IPS DF 19.7 (cell line): ENCODE measurements at places on chromosomes 12 and 14.

GRCh38 chr14:75969126-75969525, 12.7 kb downstream of the TGFB3 start:
- no peak for DNase-seq

DNA sequence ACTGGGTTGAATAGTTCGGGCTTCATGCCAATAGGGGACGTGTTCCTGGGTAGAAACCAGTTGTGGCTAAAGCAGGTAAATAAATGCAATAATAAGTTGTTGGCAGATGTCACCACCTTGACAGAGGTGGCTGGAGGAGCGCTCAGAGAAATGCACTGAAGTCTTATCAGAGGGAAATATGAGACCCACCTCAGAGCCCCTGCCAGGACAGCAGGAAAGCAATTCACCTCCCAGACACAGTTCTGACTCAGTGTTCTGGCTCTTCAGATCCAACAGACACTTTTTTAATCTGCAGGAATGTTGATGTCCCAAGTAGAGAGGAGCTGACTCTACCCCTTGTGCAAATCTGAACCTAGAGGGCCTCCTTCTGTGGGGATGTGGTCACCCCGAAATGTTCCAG, 687.1 kb upstream of the FBXO33 start:
- DNase-seq = no peak

DNA sequence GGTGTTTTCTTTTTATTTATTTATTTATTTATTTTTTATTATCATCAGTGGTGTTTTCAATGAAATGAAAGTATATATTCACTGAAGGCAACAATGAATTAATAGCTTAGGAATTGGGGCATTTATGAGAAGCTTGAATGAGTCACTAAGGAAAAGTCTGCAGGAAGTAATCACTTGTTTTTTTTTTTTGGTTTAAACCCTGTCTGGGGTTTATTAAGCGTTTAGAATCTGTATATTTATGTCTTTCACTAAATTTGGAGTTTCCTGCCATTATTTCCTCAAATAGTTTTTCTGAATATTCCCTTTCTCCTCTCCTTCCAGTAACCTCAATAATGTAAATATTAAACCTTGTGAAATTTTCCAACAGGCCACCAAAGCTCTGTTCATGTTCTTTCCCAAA, 85.5 kb downstream of the TESC start:
- DNase-seq = no peak

GRCh38 chr12:90055071-90055470, 346.4 kb upstream of the ATP2B1 start:
- DNase-seq = no peak

DNA sequence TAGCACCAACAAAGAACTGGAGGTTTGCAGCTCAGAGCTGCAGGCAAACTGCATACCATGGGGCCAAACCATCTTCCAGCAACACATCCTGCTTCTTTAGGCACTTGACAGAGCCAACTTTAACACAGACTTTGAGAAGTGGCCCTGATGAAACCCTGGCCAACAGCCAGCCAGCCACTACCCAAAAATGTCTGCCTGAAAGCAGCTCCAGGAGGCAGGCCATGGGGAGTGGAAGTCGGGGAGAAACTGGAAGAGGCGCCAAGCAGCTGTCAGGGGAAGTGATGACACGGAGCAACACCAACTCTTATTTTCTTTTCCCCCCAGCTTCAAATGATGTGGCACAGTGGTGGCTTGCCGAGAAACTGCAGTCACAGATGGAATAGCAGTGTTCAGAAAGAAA, 110.9 kb upstream of the PLXNC1 start:
- DNase-seq = no peak

- no peak for DNase-seq
Measured at GRCh38 chr12:101116911-101117310, 93.1 kb downstream of the SLC5A8 start.

GRCh38 chr12:60255044-60255443, 659.2 kb downstream of the SLC16A7 start:
- DNase-seq = no peak

DNA sequence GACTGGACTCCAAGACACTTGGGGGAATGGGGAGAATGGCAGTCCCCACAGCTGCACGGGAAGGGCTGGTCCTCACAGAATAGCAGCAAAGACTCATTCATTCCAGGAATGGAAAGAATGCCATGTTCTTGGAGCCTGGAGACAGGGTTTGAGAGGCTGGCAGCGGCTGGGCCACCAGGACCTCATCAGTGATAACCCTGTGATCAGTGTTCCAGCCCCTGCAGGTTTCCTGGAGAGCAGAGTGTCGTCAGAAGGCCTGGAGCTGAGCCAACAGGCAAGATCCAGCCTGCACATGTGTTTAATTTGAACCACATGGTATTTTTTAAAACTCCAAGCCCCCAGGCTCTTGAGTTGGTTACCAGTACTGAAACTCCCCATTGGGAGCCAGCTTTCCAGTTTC, 11.3 kb downstream of the BDKRB1 start:
- no peak for DNase-seq

DNA sequence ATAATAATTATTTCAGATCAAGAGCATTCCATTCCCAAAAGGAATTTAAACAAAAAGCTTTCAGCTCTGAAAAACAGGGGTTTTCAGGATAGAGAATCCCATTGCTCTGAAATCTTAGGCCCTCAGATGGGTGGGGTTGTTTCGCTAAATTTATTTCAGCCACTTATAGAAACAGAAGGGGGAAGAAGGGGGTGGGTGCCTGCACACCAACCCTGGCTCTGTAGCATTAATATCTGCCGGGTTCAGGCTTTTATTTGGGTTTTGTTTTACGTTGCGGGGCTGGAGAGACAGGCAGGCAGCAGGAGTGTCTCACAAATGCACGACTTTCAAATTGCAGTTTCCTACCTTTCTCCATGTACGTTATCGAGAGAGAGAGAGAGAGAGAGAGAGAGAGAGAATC, 12.5 kb upstream of the ZFP36L1 start:
- no peak for DNase-seq

GRCh38 chr12:113244047-113244460, 22.8 kb downstream of the TPCN1 start:
- no peak for DNase-seq

DNA sequence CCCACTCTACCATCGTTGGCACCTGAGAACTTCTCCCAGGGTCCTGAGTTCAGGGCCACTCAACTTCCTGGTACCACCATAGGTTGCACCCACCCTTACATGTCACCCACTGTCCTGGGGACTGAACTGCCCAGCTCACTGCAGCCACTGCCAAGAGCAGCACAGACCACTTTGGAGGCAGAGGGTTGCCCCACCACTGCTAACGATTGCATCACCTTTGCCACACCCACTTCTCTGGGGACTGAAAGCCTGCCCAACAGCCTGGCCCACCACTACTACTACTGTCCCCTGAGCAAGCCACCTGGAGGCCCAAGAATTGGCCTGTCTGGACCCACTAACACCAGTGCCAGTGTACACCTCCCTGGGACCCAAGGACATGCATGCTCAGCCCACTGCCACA, 27.6 kb downstream of the CACNA2D4 start:
- DNase-seq = no peak

GRCh38 chr12:98420461-98420860, 94.9 kb upstream of the TMPO start:
- no peak for DNase-seq

DNA sequence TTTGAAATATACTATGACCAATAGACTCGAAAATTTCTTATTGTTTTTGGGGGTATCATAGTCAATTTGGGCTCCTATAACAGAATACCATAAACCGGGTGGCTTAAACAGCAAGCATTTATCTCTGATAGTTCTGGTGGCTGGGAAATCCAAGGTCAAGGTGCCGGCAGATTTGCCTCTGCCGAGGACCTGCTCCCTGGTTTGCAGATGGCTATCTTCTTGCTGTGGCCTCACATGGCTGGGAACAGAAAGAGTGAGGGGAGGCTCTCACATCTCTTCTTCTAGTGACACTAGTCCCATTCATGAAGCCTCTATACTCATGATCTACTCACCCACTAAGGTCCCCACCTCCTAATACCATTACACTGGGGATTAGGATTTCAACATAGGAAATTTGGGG, 70.7 kb downstream of the BORCS5 start:
- DNase-seq = no peak

DNA sequence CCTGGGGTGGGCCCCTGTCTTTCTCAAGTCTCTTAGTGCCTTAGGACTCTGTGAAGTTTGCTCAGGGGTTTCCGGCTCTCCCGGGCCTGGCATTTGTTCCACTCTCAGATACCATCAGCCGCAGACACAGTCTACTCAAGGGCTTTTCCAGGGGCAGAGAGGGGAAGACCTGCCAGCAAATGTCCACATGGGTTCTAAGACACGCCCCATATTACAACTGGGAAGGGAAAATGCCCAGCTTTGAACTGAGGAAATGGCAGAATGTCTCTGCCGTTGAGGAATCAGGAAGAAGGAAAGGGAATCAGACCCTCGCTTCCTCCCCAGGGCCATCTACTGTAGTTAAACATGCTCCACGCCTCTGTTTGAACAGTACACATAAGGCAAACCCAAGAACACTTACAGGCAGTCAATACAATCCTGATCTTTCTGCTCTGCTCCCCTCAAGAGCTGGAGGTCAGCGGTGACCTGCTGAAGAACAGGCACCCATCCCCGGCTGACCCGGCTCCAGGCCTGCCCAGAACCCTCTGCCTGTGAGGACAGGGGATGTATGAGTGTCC, 7.9 kb downstream of the CCDC85C start:
- no peak for DNase-seq

GRCh38 chr12:43282106-43282505, 269.9 kb downstream of the ADAMTS20 start:
- no peak for DNase-seq

DNA sequence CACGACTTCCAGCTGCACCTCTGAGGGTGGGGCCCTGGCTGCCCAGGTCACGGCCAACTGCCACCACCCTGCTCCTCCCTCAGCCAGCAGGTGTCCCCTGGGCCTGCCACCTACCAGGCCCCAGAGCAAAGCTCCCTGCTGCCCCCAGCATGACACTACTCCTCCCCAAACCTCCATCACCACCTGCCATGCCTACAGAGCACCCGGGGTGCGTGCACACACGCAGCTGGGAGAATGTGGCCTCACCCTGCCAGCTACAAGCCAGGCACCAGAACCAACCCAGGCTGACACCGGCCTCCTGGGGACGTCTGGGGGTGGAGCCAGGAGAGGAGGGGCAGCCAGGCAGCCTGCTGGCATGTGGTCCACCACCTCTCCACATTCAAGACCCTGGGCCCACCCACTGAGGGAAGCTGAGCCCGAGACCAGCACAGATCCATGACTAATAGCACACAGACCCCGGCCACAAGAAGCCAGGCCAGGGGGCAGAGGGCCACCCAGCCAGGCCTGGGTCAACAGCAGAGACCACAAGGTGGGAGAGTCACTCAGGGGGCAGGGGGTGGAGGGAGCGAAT, 3.4 kb downstream of the JAG2 start:
- DNase-seq = no peak

GRCh38 chr14:31578792-31579501, 17.7 kb downstream of the NUBPL start:
- no peak for DNase-seq

DNA sequence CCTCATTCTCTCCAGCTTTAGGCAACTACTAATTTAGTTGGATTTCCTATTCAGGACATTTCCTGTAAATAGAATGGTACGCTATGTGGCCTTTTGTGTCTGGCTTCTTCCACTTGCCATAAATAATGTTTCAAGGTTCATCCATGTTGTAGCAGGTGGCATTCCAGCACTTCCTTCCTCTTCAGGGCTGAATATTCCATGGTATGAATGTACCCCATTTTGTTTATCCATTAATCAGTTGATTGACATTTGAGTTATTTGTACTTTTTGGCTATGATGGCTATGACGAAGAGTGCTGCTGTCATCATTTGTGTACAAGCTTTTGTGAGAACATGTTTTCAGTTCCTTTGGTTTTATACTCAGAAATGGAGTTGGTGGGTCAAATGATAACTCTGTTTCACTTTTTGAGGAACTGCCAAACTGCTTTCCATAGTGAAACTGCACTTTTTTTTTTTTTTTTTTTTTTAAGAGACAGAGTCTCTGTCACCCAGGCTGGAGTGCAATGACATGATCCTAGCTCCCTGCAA, 6.5 kb upstream of the CDK2AP1 start:
- DNase-seq = no peak

DNA sequence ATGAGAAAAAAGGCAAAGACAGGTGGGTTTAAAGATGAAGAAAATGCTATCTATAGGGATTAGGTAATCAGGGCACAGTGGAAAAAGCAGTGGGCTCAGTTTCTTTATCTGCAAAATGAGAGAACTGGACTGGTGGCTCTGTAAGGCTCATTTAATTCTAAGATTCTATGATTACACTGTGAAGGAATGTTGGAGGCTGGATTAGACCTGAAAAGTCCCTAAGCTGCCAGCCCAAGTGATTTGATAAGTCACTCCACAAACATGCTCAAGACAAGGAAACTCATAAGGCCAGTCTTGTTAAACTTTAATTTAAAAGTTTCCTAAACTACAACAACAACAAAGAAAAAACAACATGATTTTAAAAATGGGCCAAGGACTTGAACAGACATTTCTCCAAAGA, 75.1 kb downstream of the DCAF5 start:
- no peak for DNase-seq

DNA sequence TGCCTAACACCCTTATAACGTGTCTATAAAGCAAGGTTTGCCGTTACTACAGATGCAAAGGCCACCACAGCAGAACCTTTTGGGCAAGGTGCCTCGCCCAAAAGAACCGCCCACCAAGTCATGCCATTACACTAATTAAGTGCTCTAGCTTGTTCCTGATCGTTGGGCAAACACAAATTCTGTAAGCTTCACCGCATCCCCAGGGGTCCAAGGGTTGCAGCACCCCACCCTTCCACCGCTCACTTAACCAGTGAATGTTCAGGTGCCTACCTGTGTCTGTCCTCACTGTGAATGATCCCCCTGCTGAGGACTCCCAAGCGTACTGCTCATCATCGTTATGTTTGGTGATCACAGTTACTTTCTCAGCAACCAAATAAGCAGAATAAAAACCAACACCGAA, 1.4 kb downstream of the HSP90AA1 start:
- DNase-seq = no peak

DNA sequence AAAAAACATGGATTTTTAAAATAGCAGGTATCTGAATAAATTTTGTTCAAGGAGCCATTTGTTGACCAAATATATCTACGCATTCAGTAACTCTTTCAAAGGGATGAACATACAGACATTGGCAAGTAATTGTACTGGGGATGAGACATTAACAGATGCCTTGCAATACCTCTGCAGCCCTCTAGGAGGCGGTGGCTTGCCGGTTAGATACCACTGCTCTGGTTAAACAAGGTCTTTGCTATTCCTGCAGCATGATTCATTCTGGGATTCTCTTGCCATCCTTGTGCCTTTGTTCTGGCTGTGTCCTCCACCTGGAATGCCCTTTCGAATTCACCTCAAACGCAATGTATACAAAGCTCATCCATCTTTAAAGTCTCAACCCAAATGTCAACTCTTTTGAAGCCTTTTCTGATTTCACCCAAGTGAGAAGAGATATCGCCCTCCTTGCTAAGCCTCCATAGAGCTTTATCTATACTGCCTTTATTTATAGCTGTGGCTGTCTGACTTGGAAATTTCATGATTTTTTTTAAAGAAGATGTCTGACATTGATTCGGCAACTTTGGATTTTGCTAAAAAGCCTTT, 131.0 kb upstream of the SRRM4 start:
- DNase-seq = no peak

- no peak for DNase-seq
Measured at GRCh38 chr12:65497660-65498059, 219.2 kb downstream of the MSRB3 start.
